ENCODE measurements at places on chromosomes 3 and 15. TPM values are rescaled to one million over a fixed set of nuclear protein-coding genes. Genes with fewer than 3 reads are reported as not detected.

Gene SEMA5B
- total RNA-seq: not detected

Gene ARPP21
- total RNA-seq: not detected

Gene MKRN2
- 36.8 TPM for total RNA-seq

Gene LIPH
- 1.4 TPM for total RNA-seq

Gene ENTPD3
- total RNA-seq: not detected

Gene ACTC1
- 2.9 TPM for total RNA-seq

Gene FAM81A
- total RNA-seq: 1.1 TPM

Gene SOX14
- not detected for total RNA-seq

DNA sequence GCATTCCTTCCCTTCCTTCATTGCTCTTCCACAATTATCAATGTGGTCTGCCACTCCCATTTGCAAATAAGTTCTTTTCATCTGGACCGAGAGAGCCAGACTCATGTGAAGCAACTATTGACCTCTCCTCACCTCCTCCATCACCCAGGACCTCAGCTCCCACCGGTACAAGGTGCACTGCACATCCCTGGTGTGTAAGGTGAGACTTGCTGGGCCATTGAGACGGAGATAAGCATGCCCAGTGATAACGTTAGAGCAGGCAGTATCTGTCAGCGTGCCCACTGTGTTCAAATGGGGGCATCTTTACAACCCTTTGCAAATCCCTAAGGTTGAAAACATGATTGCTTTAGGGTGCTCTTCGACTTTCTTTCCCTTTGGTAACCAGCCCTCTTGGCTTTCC lies 154.8 kb downstream of the ADAMTS17 start:
- DNase-seq: no peak

GRCh38 chr3:64900617-64901521 lies 213.1 kb upstream of the ADAMTS9 start:
- no peak for DNase-seq

DNA sequence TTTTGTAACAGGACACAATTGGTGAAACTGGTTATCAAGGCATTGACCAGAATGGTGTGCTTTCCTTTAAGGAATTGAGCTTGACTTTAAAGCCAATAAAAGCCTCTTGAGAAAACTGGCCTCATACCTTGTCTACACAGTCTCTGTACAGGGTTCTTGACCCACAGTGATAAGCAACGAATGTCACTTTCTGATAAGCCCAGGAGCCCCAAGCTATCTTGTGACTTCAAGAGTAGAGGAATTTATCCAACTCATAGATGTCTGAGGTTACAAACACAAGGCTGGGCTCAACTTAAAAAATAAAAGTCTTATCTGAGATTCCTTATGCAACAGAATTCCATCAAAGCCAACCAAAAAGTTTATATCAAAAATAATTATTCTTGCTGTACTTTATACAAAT lies 212.1 kb downstream of the GBE1 start:
- DNase-seq: no peak

DNA sequence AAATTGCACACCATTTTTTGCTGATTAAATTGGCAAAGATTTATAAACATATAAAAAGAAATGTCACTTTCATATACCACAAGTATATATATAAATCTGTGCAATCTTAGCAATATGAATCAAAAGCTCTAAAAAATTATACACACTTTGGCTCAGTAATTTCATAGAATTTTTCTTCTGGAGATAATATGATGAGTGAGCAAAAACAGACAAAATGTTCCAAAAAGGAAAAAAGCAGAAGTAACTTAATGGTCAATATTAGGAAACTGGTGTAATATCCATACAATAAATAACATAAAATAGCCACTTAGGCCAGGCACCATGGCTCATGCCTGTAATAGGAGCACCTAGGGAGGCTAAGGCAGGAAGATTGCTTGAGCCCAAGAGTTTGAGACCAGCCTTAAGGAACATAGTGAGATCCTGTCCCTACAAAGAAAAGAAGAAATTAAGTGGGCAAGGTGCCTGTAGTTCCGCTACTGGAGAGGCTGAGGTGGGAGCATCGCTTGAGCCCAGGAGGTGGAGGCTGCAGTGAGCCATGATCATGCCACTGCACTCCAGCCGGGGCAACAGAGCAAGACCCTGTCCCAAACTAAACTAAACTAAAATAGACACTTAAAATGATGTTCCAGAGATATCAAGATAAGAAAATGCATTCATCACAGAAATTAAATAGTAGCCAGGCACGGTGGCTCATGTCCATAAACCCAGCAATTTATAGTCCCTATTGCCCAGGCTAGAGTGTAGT lies 52.1 kb downstream of the TFDP2 start:
- DNase-seq: no peak

DNA sequence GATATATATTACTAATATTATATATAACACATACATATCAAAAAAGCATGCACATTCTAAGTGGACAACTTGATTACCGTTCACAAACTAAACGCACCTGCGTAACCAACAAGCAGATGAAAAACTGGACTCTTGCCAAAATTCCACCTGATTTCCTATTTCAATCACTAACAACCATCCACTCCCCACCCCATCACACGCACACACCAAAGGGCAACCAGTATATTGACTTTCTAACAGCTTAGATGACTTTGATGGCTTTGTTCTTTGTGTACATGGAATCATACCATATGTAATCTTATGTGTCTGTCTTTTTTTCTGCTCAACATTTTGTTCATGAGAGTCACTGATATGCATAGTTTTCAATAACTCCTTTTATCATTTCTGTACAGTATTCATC lies 496.8 kb upstream of the ARRDC4 start:
- DNase-seq: no peak

DNA sequence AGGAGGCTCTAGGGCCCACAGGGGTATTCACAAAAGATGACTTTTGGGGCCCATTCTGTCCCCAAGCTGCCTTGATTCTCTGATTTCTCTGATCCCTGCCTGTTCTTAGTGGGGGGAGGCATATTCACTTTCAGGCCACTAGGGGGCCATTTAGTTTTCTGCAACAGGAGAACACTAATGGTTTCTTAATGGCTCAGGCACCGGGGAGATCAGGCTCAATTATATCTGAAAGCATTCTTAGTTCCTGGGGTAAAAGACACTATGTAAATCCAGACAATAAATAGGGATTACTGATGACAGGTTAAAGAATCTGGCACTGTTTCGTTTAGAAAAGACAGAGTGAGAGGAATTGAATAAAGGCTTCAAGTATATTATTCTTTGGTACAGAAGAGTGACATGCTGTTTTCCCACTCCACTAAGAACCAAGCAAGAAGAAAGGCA lies 2.5 kb upstream of the INAFM2 start:
- peak; percentile 67 for DNase-seq

- DNase-seq: no peak
Measured at GRCh38 chr3:162777118-162777517, 1280.5 kb downstream of the OTOL1 start.

GRCh38 chr15:51776952-51777569 lies 25.7 kb downstream of the TMOD2 start:
- DNase-seq: peak; percentile 76

DNA sequence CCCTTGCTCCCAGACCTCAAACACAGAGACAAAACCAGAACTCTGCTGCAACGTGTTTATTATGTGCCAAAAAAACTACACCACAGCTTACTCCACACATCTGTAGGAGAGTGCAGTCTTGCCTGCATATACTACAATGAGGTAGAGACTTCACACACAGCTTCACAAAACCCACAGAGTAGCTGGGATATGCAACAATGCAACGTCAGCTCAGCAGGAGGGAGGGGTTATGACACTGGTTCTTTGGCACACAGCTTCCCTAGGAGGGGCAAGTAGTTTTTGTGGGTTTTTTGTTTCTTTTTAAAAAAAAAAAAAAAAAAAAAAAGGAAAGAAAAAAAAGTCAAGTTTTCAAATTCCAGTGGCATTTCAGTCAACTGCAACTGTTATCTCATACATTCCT lies 2.9 kb upstream of the RPS17 start:
- DNase-seq: peak; percentile 40

GRCh38 chr15:86857701-86858100 lies 778.0 kb downstream of the AGBL1 start:
- DNase-seq: no peak

DNA sequence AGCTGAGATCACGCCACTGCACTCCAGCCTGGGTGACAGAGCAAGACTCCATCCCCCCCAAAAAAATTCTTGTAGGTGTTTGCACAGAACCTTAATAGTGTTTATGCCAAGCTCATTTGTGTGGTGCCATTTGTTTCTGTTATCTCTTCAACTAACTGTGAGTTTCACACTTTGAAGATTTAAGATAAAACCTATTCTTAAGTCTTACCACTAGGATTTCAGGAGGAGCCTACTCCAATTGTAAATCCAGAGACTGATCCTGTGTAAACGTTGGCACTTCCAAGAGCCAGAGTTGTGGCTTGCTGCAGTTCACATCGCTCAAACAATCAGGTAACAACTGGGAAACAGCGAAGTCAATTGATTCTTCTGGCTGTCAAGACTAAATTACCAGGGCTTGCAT lies 242.4 kb upstream of the SATB1 start:
- DNase-seq: no peak

- DNase-seq: peak; percentile 100
Measured at GRCh38 chr3:197031315-197032285, 2.0 kb upstream of the MELTF start.

- DNase-seq: no peak
Measured at GRCh38 chr3:26011276-26011675, 221.4 kb downstream of the OXSM start.

DNA sequence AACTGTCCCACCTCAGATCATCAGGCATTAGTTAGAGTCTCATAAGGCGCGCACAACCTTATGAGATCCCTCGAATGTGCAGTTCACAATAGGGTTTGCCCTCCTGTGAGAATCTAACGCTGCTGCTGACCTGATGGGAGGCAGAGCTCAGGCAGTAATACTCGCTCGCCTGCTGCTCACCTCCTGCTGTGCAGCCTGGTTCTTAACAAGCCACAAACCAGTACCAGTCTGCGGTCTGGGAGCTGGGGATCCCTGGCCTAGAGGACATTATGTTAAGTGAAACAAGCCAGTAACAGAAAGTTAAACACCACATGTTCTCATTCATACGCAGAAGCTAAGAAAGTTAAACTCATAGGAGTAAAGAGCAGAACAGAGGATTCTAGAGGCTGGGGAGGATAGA lies 47.0 kb downstream of the MAP3K13 start:
- DNase-seq: no peak

DNA sequence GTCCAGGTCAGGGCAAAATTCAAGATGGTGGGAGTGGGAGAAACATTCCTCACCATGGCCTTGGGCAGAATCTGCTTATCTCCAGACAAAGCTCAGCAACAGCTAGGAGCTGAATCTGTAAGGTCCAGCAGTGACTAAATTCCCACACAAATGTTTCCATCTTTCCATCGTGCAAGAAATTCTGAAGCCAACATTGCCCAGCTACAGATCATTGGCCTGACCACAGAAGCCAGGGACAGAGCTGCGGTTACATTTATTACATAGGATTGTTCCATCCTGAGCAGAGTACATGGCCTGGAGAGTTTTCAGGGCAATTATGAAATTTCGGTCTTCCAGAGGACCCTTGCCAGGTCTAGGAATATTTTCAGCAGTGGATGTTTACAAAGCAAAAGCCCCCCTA lies 100.3 kb downstream of the LIPC start:
- no peak for DNase-seq

DNA sequence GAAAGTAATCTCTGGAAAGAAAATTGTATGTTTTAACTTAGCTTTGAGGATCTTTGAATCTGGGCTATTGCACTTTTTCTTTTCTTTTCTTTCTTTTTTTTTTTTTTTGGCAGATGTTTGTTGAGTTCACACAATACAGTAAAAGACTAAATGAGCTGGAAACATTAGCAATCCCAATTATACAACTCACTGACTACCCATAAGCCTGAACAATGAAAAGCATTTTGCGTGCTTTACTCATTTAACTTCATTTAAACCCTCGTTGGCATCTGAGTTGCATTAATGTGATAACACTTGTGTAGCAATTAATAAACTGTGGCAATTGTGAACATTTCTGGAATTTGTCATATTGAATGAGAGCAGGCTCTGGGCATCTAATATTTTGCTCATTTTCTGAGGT lies 269.4 kb upstream of the RBMS3 start:
- DNase-seq: no peak

DNA sequence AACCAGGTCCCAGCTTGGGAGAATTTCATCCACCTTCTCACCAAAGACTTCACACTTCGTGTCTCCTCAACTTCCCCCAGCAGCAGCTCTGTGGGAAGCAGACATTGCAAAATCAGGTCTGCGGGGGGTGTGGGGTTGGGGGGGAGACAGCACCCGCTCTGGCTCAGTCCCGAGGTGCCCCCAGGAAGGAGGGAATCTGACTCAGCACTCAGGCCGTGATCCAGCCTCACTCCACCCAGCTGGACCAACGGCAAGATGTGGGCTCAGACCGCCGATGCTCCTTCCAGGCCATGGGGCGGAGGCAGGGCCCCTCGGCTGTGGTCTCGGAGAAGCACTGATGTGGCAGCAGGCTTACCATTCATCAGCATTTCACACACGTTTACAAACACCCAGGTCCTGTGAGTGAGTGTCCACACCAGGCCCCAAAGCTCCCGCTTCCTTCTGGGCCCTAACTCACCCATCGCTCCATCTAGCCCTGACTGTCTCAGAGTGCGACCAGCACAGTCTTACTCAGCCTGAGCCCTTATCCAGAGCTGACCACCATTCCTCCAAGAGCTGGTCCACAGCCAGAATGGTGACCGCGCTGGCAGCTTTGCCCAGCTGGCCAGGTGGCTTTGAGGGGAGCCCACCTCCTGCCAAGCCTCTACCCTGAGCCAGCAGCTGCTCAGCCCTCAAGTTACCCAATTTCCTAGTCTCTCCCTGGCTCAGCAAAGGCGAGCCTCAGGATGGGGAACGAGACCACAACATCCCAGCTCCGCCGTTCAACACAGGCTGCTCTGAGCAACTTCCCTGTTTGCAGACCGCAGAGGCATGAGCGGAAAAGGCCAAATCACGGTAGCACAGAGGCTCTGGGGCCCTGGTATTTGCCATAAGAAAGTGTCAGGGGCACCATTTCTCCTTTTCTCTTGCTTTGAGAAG lies 3.3 kb downstream of the STAB1 start:
- DNase-seq: peak; percentile 65

- DNase-seq: peak; percentile 39
Measured at GRCh38 chr15:70235347-70235746, 137.6 kb upstream of the TLE3 start.

DNA sequence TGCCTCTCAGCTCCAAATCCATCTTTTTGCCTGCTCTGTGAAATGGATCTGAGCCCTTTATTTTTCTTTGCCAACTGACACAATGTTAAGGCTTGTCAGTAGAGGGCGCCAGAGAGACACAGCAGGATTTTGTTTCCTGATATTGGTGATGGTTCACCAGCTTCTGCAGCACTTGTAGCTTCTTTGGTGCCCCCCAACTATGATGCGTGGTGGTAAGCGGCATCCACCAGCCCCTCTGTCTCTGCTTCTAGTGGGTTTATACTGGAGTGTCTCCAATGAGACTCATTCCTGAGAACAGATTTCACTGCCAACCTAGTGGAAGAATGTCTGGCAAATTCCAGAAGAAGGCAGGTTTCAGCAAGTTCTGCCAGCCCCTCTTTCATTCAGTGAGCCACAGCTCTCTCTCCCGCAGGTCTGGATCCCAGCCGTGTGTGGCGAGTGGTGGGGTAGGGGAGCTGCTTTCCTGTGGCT lies 471.9 kb upstream of the FRG2C start:
- DNase-seq: peak; percentile 7

- peak; percentile 58 for DNase-seq
Measured at GRCh38 chr3:99852851-99853250, 35.2 kb downstream of the CMSS1 start.

GRCh38 chr15:52213206-52213605 lies 22.0 kb upstream of the GNB5 start:
- no peak for DNase-seq

Measured in M059J (cell line).